Muscle of leg (tissue), 16 donors: ENCODE measurements at places on chromosomes 13 and 19. TPM values are rescaled to one million over a fixed set of nuclear protein-coding genes. Genes with fewer than 3 reads are reported as not detected.

- DNase-seq: no peak
Observed at GRCh38 chr13:112451512-112452379, 75.6 kb downstream of the SPACA7 start.

GRCh38 chr13:45456196-45456972 is 8.4 kb upstream of the COG3 start:
- DNase-seq: no peak

DNA sequence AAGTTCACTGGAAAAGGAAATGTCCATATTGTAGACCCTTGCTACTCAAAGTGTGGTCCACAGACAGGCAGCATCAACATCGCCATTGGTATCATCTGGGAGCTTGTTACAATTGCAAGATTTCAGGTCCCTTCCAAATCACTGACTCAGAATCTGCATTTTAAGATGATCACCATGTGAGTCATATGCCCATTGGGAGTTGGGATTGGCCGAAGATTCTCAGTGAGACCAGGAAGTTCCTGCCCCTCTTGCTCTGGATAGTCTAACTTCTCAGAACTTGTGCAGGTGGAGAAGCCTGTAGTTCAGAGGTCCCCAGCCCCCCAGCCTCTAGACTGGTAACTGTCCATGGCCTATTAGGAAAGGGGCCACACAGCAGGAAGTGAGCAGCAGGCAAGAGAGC is 48.9 kb upstream of the URAD start:
- no peak for DNase-seq

DNA sequence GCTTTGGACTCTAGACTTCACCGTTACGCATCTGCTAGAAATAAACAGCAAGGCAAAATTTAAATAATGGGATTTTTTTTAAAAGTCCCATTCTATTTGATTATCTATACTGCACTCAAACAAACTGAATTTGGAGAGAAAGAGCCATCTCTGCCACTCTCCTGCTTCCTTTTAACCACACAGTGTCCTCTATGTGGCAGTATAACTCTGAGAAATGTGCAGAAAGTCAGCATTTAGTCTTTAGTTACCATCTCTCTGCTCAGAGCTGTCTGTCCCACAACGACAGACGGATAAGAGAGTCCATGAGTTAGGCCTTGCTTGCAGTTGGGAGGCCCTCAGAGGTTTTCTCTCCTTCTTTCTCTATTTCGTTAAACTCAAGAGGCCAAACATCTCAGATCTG is 21.2 kb downstream of the CCNA1 start:
- DNase-seq: peak; percentile 59

- DNase-seq: no peak
Observed at GRCh38 chr19:35342430-35342829, 5.3 kb upstream of the FFAR1 start.

DNA sequence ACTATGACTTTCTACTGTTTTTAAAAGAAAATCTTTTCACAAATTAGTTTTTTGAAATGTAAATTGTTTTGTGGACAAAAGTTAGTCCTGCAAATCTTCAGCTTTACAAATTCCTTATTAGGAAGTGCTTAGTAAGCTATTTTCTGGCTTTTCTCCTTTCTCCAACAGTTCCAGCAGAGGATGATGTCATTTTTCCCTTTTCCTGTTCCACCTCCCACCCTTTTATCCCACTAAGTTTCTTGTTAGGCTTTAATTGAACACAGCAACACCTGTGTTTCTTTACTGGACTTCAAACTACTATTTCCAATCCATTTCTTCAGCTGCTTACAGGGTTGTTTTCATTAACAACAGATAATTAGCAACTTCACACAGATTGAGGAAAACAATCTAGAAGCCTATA is 389.2 kb downstream of the NDFIP2 start:
- peak; percentile 78 for DNase-seq

DNA sequence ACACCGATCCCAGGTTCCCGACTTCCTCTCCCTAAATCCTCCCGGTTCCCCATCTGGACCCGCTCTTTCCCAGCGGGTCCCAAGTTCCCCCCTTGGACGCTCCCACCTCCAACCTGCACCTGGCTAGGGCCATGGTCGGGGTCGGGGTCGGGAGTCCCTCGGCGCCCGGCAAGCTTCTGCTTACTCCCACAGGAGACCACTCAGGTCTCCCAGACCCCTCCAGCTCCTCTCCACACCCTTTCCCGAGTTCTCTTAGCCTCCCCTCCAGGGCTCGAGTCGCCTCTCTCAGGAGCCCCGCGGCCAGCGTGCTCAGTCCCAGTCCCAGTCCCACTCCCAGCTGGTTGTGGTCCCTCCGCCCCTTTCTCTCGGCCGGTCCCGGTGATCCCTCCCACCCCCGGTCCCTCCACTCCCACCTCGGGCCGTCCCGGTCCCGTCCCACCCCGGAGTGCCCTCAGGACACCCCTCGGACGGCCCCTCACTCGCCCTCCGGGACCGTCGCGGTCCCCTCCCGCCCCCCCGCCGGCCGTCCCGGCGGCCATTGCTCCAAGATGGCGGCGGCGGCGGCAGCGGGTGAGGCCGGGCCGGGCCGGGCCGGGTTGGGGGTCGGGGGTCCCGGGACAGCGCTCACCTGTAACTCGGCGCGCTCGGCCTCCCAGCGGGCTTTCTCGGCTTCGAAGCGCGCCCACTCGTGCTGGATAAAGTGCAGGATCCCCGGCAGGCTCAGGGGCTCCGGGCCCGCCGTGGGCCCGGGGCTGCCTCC is at the start of gene FKRP:
FKRP (plus strand) TSS at position 537 of the 760 bp plus-strand sequence. CDS start 9,394 bp downstream, outside the sequence.
- peak; percentile 57 for DNase-seq

Gene ZNF90
- 5.5 TPM for polyA plus RNA-seq

Gene CLDN10
- 5.7 TPM for polyA plus RNA-seq
